ENCODE measurements at places on chromosomes 7 and 10. TPM values are rescaled to one million over a fixed set of nuclear protein-coding genes. Genes with fewer than 3 reads are reported as not detected.

Gene TMEM196
- not detected for total RNA-seq

- H3K4me3 ChIP-seq, result no peak overlapping the region
- H3K4me1 ChIP-seq, result no peaks in the 10 kb centered on the region
- peaks cover 17% of the 10 kb centered on the region for H3K36me3 ChIP-seq
These were observed 50.4 kb downstream of the GLCCI1 start for GRCh38 chr7:8018961-8019360.

DNA sequence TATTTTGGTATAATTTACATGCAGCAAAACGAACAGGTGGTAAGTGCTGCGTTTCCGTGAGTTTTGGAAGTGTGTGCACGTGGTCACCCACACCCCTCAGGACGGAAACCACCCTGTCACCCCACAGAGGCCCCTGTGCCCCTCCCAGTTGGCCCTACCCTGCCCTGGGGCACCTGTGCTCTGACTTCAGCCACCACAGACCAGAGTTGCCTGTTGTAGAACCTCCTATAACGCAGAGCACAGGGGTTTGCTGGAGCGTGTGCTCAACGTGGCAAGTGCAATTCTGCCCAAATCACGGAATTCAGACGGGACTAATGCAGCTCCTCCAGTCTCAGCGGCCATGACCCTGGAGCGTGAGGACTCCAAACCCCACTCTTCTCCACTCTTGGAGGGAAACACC is 9.6 kb upstream of the CFAP46 start:
- DNase-seq, result no peak
- no peaks in the 10 kb centered on the region for H3K4me1 ChIP-seq
- no peak overlapping the region for H3K27ac ChIP-seq
- no peaks in the 10 kb centered on the region for H3K36me3 ChIP-seq
- no peaks in the 10 kb centered on the region for H3K27me3 ChIP-seq

DNA sequence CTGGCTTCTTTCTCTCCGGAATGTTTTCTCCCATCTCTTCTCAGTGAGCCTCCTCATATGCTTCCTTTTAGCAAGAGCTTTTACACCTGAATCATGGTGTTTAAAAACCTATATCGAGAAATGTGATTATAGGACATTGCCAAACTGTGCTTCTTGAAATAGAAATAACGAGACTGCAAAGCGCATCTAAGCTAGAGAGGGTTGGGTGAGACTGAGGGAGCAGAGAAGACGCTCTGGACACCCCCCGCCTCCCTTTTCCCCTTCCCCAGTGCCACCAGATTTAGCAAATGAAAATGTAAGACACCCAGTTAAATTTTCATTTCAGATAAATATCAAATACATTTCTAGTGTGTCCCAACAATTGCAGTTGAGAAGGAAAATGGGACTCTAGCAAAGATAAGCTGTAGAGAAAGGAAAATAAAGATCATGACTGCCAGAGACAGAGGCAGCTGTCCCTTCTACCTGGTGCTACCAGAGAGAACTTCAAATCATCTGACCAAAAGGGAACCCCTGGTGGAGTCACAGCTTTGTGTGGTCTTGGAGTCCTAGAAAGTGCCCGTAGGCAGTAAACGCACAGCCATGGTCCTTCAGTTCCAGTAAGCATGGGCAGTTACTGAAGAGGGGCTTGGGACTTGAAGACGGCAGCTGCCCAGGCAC is 14.6 kb downstream of the GSDME start:
- no peaks in the 10 kb centered on the region for H3K27me3 ChIP-seq
- no peaks in the 10 kb centered on the region for H3K4me1 ChIP-seq
- DNase-seq, result no peak
- no peak overlapping the region for H3K4me3 ChIP-seq

DNA sequence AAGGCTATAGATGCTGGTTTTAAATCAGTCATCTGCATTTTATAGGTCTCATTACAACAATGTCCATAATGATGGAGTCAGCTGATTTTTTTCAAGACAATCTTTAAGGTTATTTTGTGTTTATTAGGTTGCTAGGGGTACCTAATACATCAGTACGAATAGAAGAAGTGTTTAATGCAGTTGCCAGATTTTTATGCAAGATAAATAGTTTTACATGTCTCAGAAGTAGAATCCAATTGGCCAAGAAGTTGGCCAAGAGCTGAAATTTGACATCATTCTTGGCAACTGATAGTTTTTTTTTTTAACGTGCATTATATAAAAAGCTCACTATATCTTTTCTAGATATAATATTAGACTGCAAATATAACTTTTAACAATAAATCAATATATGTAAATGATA is 208.5 kb downstream of the TRIL start:
- H3K36me3 ChIP-seq, result no peaks in the 10 kb centered on the region
- DNase-seq, result no peak
- peaks cover 56% of the 10 kb centered on the region for H3K4me1 ChIP-seq
- no peaks in the 10 kb centered on the region for H3K27me3 ChIP-seq

Measured in neural progenitor cell (in vitro differentiated cells).